ENCODE measurements at places on chromosomes 7 and 10.

GRCh38 chr7:45001826-45002225, 1.8 kb downstream of the CCM2 start:
- no peak for DNase-seq

- DNase-seq, result no peak
These were observed 175.5 kb upstream of the PLXDC2 start for GRCh38 chr10:19640566-19641263.

DNA sequence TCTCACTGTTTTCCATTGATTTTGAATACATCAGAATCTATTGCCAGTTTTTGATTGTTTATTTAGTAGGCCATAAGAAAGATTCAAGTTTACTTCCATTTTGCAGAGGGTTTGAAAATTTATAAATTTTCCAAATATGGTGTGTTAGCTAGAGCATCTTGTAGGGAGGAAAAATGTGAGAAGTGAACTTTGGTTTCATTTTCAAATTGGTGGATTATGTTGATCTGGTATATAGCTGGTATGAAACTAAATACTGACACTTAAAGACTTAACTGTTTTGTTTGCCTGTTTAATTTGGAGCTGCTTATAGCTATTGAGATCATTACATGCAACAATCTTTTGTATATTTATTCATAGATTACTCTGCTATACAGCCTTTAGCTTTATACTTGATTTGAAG, 108.1 kb downstream of the ADAM22 start:
- DNase-seq, result no peak

- peak; percentile 73 for DNase-seq
These were observed 168.8 kb downstream of the TMEM26 start for GRCh38 chr10:61284222-61284890.

DNA sequence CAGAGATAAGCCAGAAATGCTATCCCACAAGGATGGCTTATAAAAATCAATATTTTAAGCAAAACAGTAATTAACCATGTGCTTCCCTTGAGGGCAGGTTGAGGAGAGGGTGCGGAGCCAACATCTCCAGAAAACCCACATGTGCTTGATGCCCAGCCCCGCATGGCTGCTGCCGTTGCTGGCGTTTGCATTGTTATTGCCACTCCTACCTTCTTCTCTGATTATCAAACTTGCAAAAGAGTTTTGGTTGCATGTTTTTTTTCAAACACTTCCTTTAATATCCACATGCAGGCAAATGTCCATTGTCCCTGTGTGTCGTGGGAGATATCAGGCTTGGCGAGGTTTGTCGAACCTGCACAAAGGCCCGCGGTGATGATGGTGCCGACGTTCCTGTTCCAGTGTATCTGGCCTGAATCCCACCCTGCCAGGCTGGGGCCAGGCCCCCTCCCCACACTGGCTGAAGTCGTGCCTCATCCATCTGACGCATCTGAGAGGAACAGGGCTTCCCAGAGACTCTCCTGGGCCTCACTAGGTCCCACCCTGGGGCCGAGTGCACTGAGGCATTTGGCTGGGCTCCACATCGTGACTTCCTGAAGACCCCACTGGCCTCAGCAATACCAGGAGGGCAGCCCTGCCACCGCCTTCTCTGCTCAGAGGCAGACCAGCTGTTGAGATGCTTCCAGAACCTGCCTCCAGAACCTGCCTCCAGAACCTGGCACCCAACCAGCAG, 40.9 kb downstream of the TCERG1L start:
- DNase-seq, result no peak

DNA sequence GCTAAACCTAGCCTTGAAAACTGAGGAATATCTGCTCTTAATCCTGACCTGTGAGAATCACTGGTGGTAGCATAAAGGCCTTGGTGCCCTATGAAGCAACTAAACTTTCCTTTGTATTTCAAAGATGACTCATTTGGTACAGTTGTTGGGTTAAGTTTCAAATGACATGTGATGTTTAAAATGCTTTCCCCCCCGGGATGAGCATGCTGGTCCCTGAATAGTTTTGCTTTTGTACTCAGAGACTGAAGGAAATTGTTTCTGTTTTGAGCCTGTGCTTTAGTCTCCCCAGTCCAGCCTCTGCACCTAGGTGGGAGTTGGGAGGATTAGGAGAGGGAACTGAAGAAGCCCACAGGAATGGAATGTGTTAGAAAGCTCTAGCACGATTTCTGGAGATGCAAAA, 258.9 kb upstream of the NPY start:
- DNase-seq, result no peak

DNA sequence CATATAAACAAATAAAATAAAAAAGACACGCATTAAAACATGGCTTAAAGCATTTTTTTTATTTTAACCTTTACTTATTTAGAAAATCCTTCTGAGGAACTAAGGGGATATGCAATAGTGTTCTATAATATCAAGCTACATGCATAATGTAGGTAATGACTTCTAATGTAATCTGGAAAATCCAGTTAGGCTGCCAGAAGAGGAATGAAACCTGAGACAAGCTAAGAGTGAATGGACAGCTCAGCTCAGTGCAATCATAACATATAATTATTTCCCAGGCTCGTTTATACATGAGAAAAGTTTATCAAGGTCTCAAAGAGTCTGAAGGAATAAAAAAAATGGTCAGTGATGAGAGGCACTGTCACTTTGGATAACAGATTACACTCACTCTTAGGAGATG, 649.0 kb upstream of the PCDH15 start:
- DNase-seq, result no peak

GRCh38 chr7:85716353-85716752, 529.5 kb upstream of the SEMA3D start:
- no peak for DNase-seq

DNA sequence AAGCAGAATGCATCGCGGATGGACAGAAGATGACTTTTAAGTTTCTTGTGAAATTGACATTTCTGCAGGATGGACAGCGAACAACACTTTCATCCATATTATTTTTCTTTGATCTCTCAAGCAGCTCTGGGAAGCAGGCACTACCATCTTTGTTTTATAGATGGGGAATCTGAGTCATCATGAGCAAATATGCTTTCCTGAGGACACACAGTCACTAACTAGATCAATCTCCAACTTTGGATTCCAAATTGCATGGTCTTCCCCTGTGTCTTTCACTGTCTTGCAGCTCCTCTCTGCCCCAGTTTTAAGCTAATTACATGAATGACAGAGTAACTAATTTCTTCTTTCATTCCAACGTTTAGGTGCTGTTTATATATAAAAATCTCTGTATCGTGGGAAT, 201.5 kb downstream of the ADAM12 start:
- DNase-seq, result no peak

- DNase-seq, result peak; percentile 83
These were observed 7.7 kb downstream of the SLC37A3 start for GRCh38 chr7:140390466-140391190.

Measured in suppressor macrophage treated with lipopolysaccharide for 4 hours (primary cell).